Stimulated activated naive CD8-positive, alpha-beta T cell treated with anti-CD3 and anti-CD28 coated beads, Interleukin-15, Interleukin-2, amounts not matched to agents 100 U/mL and 50 U/mL, for 24 hours (primary cell): ENCODE measurements at places on chromosomes 5 and 9.

GRCh38 chr5:179265514-179266290, 79.6 kb downstream of the ADAMTS2 start:
- no peak for DNase-seq

- peak; percentile 13 for DNase-seq
Observed at GRCh38 chr5:73312146-73312871, 136.3 kb downstream of the FOXD1 start.

DNA sequence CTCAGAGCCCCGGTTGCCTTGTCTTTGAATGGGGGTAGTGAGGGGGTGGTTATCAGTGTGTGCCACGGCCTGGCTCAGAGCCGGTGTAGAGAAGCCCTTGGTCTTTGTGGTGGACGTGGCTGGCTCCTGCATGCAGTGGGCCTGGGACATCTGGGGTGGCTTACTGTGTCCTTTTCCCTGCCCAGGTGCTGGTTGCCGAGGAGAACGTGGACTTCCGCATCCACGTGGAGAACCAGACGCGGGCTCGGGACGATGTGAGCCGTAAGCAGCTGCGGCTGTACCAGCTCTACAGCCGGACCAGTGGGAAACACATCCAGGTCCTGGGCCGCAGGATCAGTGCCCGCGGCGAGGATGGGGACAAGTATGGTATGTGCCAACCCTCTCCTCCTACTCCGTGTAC, 16.5 kb downstream of the FGF18 start:
- DNase-seq = no peak

DNA sequence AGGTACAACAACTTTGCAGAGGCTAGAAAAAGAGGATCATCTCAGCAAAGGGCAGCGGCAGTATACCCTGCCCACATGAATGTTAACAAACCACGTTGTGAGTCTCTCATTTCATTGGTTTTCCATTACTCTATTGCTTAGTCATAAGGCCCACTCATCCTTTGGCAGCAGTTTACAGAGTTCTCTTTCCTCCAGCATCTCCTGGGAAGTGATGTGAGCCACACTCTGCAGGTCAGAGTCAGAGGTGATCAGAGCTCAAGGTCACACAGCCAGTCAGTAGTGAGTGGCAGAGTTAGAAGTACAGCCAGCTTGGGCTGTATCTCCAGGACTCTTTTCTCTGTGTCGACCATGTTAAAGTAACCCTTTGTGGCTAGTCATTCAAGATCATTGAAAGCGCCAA, 599.6 kb upstream of the GRAMD2B start:
- DNase-seq = no peak

GRCh38 chr9:108163321-108164005, 673.9 kb upstream of the KLF4 start:
- no peak for DNase-seq

- DNase-seq = no peak
Observed at GRCh38 chr5:173200356-173200755, 34.6 kb downstream of the NKX2-5 start.

DNA sequence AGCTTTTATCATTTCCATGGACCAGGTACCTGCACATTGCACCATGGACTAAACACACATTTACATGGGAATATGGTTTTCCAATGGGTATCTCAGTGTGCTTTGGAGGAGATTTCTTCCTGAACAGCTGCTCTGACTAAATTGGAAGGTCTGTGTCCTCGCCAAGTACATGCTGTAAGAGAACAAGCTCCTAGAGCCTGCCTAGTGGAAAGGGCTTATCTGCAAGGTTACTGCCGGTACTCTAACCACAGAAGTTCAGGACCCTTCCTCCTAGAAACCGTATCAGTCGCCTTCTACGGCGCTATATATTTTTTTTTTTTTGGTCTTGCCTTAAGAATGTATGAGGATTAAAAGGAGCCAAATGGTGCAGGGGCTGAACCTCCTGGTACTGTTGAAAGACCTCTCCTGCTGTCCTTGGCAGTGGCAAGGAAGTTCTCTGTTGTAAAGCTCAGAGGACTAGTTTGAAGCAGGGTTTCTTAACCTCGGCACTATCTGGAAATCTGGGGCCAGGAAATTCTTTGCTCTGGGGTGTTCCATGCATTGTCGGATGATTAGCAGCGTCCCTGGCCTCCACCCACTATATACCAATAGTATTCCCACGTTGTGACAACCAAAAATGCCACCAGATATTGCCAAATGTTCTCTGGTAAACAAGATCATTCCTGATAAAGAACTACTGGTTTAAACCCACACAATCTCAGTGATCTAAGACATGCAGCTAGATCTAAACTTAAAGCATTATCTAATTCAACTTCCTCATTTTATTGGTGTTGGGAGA, 107.4 kb downstream of the FBXO38 start:
- DNase-seq = no peak

GRCh38 chr9:27377811-27378456, 81.0 kb upstream of the EQTN start:
- DNase-seq = no peak

DNA sequence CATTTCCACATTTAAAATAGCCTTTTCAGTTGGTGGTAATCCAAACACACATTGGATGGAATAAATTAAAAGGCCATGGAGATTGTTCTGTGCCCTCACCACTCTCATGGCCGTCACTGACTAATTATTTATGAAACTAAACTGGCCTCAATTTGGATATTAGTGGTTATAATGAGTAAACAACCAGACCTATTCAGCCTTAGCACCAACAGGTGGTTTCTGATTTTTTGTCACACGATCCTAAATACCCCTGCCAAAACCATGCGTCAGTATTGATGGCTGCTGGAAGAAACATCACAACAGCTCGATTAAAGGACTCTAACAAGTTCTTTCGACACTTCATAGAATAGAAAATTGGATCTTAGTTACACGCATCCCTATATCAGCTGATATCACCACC, 276.0 kb upstream of the DAP start:
- no peak for DNase-seq

- no peak for DNase-seq
Observed at GRCh38 chr5:35285011-35285410, 54.7 kb upstream of the PRLR start.
